Dermis microvascular lymphatic vessel endothelial cell (primary cell): ENCODE measurements at places on chromosomes 1 and 21. TPM values are rescaled to one million over a fixed set of nuclear protein-coding genes. Genes with fewer than 3 reads are reported as not detected.

GRCh38 chr1:240455228-240455821, 156.6 kb downstream of the GREM2 start:
- DNase-seq = no peak

GRCh38 chr21:46035809-46036695, 54.5 kb downstream of the COL6A1 start:
- DNase-seq = no peak

GRCh38 chr1:203368624-203369451, 17.9 kb upstream of the FMOD start:
- no peak for DNase-seq

DNA sequence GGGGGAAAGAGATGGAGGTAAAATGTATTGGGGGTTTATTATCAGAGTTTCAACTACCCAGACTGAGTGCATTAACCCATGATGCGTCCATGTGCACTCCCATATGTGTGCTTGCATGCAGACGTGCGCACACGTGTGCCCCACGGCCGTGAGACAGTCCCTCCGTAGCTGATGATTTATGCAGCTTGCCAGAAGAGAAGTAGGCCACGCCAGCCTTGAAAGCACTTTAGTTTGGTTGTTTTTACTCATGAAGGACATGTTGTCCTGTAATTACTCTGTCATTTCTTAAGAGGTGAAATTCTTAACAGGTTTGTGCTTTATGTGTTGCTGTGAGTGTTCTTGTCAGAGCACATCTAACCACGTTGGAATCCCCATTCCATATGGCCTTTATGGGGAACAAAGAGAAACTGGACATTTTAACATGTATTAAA, 467.8 kb downstream of the LMO4 start:
- DNase-seq = no peak

DNA sequence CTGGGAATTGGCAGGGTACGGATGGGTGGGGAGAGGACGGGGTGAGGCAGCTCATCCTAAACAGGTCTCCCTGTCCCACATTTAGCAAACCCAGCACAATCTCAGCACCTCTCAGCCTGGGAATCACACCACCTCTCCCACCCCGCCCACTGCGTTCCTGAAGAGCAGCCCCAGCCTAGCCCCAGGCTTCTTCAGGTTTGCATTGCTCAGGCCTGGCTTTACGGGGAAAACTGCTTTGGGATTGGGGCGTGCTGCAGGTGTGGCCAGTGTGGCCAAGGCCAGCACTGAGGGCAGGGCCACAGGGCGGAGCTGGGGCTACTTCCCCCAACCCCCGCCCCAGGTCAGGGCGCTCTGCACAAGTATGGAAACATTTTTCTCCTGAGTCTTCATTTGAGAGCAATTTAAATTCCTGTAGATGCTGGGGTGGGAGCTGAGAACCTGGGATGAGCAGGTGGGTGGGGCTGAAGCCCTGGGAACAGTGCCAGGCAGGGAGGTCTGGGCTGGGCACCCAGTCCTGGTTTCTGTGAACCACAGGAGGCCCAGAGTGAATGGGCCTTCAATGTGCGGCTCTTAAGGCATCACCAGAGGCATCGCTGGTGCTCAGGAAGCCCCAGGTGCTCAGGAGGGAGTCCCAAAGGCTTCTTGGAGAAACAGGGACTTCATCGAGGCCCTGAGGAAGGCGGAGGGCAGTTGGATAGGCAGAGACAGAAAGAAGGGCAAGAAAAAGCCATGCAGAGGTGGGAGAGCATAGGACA, 24.1 kb downstream of the TNNT2 start:
- no peak for DNase-seq

- DNase-seq = no peak
These were observed 3.8 kb downstream of the RGS2 start for GRCh38 chr1:192812420-192813209.

AMY1A gene
- total RNA-seq = not detected in 2 replicates
